ENCODE measurements at places on chromosomes 1 and 21.

DNA sequence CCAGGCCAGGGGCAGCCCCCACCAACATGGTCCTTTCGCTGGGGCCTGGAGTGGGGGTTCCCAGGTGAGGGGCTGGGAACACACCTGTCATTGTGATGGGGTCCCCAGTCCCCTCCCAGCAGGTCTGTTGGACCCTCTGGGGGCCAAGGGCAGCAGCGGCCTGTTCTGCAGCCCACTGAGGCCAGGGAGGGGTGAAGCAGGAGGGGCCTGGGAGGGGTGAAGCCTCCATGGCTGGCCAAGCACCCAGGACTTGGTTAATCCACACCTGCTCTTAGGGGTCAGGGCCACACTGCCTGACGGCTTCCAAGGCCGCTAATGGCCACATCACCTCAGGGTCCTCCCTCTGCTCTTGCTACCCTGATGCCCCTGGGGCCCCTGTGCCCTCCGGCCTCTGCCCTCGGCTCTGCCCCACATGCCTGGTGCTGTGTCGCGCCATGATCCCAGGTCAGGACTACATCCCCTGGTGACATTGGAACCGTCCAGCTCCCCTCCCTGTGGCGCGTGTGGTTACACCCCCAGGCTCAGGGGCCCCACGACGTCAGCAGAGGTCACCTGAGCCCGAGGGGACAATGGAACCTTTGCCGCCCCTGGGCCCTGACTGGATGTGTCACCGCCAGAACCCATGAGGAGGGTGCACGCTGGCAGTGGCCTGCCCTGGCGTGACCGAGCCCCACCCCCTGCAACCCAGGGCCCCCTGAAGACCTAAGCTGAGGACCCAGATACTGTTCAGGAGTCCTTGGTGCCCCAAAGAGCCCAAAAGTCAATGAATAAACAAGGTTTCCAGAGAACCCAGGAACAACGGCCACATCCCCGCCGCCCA is 7.0 kb downstream of the TNFRSF18 start:
- no peak for DNase-seq

DNA sequence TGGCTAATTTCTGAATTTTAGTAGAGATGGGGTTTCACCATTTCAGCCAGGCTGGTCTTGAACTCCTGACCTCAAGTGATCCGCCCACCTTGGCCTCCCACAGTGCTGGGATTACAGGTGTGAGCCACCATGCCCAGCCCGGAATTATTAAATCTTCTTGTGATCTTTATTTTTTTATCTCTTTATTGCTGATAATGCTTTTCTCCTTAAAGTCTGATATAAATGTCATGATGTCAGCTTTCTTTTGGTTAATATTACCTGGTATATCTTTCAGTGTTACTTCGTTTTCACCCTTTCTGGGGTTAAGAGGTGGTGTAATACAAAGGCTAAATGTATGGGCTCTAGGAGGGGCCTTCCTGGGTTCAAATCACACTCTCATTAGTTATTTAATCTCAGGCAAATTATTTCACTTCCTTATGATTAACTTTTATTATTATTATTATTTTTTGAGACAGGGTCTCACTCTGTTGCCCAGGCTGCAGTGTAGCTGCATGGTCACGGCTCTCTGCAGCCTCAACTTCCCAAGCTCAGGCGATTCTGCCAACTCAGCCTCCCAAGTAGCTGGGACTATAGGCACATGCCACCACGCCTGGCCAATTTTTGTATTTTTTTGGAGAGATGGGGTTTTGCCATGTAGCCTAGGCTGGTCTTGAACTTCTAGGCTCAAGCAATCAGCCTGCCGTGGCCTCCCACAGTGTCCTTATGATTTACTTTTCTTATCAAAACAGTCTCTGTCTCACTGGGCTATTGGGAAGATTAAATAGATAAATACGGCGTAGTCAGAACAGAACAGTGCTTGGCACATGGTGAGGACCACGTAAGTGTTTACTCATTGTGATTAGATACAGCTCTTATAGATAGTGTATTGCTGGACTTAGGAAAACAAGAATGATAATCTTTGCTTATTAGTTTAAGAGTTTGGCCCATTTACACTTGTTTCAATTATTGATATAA is 216.5 kb downstream of the URB2 start:
- no peak for DNase-seq

DNA sequence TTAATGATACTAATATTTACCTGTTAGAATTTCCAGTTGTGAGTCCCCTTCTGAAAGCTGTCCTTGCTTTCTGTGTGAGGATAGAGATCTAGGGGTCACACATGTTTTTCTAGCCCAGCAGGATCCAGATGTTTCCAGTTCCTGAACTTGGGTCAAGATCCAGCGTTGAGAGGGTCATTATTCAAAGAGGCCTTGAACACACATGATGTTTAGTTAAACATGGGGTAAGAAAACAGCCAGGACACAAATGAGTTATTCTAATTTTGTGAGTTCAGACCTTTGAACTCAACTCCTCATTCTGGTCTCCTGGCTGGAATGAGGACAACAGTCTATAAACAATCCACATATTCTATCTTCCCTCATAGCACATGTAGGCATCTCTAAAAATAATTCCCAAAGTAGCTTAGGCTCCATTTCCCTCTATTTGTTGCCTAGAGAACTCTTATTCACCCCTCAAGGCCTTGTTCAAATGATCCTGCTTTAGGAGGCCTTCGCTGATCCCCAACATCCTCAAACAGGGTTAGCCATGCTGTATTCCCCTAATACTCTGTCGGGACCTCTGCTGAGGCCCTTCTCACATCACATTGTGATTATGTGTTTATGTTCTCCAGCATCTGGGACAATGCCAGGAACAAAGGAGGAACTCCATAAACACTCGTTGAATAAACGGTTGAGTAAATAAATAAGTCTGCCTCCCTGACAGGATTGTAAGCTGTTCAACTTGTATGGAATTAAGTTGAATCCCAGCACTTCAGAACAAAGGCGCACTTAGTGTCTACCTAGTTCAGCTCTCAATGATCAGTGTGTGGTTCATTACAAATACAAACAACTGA is 15.0 kb upstream of the KCNN3 start:
- no peak for DNase-seq

GRCh38 chr21:28916150-28916893 is 76.4 kb downstream of the LTN1 start:
- DNase-seq = no peak

- no peak for DNase-seq
Observed at GRCh38 chr1:28139025-28139712, 37.3 kb downstream of the PTAFR start.

DNA sequence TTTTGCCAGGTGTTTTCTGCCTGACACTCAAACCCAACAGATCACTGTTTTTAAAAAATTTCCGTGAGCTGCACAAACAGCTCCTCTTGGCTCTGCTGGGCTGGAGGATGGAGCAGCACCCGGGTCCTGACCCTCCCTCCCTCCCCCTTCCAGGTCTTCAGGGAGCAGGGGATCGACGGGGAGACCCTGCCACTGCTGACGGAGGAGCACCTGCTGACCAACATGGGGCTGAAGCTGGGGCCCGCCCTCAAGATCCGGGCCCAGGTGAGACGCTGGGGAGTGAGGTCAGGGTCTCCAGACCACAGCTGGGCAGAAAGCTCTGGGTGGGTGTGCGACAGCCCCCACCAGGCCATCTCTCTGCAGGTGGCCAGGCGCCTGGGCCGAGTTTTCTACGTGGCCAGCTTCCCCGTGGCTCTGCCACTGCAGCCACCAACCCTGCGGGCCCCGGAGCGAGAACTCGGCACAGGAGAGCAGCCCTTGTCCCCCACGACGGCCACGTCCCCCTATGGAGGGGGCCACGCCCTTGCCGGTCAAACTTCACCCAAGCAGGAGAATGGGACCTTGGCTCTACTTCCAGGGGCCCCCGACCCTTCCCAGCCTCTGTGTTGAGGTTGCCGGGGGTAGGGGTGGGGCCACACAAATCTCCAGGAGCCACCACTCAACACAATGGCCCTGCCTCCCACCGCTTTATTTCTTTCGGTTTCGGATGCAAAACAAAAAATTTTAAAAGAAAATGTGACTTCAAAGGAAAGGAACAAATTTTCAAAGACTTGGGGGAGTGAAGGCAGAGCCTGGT is 15.3 kb downstream of the NOC2L start:
- no peak for DNase-seq

DNA sequence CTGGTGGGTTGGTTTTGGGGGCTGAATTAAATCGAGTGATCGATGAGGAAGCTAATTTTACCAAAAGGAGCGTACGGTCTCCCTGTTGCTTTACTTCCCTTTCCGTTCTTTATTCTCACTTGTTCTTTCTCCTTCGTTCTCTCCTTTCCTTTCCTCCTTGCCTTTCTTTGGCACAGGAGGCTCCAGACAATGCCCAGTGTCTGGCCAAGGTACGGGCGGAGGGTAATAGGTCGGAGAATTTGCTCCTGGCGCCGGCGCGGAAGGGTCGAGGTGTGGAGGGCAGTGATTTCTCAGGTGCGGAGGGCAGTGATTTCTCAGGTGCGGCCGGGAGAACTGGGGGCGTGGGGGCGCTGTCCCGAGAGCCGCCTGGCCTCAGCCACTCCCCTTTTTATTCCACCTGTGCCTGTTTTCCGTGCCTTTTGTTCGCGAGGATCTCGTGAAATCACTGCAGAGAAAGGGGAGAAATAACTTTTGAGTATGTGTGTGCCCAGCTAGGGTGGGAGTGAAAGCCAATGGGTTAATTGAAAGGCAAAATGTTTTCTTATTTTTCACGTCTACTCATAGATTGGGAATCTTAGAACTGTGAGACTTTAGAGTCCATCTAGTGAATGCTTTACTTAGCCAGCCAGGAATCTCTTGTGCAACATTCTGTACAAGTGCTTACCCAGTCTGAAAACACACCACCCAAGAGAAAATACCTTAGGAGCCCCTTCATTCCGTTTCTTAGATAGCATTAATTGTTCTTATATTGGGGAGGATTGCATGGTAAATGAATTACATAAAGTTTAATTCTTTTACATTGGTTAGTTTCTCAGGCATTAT is 1.3 kb downstream of the FNBP1L start:
- DNase-seq = no peak

- DNase-seq = no peak
Observed at GRCh38 chr1:245934409-245934808, 572.7 kb downstream of the SMYD3 start.

- no peak for DNase-seq
Observed at GRCh38 chr1:112141923-112142322, 152.5 kb upstream of the KCND3 start.

DNA sequence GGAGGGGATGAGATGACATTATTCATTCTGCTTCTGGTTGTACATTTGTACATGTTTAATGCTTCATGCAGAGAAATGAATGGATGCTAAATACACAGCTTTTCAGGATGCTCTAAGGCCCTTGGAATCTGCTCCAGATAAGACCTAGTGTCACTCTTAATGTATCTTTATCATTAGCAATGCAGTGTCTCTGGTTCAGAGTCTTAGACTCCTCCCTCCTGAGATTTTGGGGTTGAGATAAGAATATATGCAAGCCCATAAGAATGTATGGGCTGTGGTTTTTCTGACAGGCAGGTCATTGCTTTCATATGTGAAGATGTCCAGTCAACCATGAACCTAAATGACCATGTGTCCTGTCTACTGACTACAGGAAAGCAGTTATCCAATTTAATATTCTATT is 415.5 kb downstream of the RPS6KC1 start:
- DNase-seq = no peak

- no peak for DNase-seq
Observed at GRCh38 chr1:226875641-226876295, 5.4 kb downstream of the PSEN2 start.

DNA sequence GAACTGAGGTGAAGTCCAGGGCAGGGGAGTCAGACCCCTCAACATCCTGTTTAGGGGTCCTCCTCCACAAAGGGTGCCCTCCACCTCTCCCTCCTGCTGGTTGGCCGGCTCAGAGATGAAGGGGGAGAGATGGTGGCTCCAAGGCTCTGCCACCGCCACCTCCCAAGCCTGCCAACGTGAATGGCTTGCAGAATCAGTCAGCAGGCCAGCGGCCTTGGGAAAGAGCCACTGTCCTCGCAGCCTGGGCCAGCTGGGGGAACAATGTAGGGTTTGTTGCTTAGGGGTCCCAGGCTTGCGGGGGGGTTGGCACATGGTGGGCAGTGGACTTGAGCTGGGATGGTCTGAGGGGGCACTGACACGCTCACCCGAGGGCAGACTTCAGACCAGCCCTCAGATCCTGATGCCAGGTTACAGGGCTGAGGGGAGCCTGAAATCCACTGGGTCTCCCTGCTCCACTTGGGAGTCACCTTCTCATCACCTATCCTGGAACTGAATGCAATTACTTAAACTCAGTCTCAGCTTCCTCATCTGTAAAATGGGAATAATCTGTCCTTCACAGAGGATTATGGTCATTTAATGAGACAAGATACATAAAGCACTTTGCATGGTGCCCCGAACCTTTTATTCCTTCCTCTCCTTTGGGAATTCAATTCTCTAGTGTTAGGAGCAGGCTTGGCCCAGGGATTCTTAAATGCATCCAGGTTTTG is 8.3 kb downstream of the GPR37L1 start:
- DNase-seq = no peak

- no peak for DNase-seq
Observed at GRCh38 chr1:192892934-192893333, 84.1 kb downstream of the RGS2 start.

- DNase-seq = no peak
Observed at GRCh38 chr1:28537457-28538199, 15.3 kb upstream of the TRNAU1AP start.

- DNase-seq = no peak
Observed at GRCh38 chr1:214124915-214125314, 137.1 kb downstream of the PROX1 start.

- no peak for DNase-seq
Observed at GRCh38 chr1:166903232-166903631, 27.2 kb upstream of the TADA1 start.

- DNase-seq = no peak
Observed at GRCh38 chr21:45258466-45258865, 29.2 kb downstream of the POFUT2 start.

DNA sequence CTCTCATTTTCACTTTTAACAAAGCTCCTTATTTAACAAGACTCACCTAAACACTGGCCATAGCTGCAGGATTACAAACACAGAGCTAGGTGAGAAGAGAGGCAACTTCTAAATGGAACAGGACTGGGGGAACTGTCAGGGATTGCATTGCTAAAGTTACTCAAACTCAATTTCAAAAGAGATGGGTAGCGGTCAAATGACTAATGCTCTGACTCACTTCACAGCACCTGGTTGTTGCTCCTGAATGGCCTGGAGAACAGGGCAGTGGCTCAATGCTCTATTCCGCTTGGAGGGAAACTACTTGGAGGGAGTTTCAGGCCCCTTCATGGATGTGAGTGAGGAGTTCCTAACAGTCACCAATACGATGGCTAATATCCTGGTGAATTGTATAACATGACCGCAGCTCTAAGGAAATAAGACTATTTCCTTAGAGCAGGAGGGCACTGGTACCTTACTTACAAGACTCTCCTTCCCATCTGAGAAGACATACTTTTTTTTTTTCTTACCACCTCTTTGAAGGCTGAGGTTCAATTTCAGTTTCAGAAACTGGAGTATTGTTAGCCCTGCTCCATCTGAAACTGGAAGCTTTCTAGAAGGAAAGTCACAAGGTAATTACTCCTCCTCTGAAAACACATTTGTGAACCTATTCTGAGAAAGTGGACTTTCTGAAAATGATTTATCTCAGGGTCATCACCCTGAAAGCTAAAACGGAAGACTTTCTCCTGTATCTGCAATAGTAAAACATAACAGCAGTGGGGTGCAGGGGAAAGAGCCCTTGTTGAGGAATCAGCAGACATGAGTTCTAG is 9.5 kb downstream of the DPT start:
- no peak for DNase-seq
